ENCODE measurements at places on chromosomes 6 and 20.

GRCh38 chr6:83378621-83379388, 52.0 kb downstream of the ME1 start:
- no peak for DNase-seq

GRCh38 chr6:158763434-158764182, 55.6 kb downstream of the EZR start:
- no peak for DNase-seq

GRCh38 chr20:38658879-38659596, 57.4 kb downstream of the ARHGAP40 start:
- DNase-seq, result peak; percentile 80

DNA sequence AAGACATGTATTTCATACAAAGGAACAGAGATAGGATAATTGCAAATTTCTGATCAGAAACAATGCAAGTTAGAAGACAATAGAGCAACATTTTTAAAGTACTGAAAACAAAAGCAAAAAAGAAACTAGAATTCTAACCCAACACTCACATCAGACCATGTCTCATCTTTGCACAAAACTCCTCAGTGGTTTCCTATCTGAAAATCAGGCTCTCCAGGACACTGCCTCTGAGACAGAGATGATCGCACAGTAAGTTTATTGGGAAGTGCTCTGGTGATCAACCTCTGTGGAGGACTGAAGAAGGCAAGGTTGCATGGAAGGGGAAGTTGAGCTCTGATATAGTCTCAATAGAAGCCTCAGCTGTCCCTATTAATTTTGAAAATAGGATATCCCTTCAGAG, 2.3 kb upstream of the TTBK1 start:
- no peak for DNase-seq

- no peak for DNase-seq
Measured at GRCh38 chr6:163148451-163149278, 265.9 kb upstream of the QKI start.

DNA sequence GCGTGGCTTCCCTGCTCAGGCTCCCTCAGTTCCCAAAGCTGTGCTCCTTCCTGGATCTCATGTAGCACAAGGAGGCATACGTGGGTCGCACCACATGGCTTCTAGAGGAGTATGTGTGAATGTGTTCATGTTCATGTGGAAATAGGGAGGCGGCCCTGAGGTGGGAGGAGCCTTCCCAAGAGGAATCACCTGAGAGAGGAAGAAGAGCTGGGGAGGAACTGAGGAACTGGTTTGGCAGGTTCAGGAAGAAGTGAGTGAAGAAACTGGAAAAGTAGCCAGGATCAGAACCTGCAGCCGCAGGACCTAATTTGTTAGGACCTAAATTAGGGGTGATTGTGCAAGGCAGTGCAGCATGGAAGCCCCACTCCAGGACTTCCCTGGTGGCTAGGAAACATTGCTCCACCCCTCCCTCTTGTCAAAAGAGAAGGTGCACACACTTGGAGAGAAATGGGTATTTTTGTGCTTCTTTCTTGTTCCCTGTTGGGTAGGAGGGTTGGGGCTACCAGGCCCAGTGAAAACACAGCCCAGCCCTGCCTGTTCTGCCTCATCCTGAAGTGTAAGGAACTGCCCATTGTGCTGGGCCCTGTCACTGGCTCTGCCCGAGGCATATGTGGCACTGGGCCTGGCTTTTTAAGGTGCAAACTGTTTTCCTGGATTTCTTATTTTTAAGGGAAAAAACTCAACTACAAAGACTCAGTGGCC, 20.7 kb downstream of the SYNJ2 start:
- no peak for DNase-seq

GRCh38 chr20:9458138-9458796, 56.1 kb upstream of the LAMP5 start:
- no peak for DNase-seq

DNA sequence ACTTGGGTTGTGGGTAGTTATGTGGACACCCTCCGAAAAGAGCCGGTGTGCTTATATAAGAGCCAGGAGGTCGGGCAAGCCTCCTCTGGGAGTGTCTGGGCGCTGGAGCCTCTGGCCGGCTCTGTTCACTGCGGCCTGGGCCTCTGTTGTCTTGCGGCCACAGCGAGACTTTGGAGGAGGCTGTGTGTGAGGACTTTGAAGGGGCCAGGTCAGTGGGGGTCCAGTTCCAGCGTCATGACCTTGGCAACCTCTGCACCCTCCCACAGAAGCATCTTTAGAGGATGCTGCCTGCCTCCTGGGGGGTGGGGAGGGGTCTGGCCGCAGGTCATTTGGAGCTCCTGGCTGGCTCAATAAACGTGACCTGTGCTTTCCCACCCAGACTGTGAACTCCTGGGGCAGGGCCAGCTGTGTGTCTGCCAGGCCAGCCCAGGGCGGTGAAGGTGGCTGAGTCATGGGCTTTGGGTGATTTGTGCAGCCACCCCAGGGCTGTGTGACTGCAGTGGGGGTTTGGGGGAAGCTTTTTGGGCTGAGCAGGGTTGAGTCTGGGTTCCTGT, 1.2 kb downstream of the TCEA2 start:
- DNase-seq, result no peak

- DNase-seq, result no peak
Measured at GRCh38 chr6:141874930-141875602, 257.7 kb upstream of the GJE1 start.

DNA sequence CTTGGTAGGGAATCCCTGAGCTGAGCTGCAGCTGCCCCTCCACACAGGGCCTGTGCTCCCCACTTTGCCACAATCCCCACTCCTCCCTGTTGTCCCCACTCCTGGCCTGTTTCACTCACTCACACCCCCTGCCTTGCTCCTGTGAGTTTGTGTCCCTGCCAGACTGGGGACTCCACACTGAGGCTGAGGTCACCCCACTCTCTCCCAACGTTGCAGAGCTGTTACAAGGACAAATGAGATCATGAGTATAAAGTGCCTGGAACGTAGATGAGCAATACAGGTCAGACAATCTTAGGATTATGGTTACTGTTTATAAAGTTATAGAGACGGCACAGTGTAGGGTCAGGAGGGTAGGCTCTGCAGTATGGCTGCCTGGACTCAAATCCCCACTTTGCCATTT, 426.0 kb upstream of the SULF2 start:
- no peak for DNase-seq

DNA sequence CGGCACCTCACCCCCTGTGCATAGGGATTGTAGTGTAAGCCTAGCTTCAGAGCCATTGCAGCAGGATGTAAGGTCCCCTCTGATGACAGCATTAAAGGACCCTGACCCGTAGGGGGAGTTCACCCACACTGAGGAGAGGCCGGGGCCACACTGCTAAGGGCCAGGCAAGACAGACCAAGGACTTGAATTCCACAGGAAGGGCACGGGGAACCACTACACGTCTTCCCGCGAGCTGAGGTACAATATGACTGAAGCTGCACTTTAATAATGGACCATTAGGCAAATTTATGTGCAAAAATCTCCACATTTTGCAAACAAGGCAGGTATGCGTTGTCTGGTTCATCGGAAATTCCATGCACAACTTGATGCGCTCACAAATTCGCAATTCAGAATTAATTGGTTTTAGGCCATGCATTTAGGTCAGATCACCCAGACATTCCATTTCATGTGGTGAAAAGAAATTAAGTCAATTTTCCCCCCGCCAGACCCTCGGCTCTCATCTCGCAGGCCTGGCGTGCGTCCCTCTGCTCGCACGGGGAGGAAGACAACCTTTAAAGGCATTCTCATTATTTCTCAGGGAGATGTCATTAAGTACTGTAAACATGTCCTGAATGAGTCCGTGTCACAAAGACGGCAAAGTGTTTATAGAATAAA, 111.8 kb downstream of the FOXA2 start:
- no peak for DNase-seq

DNA sequence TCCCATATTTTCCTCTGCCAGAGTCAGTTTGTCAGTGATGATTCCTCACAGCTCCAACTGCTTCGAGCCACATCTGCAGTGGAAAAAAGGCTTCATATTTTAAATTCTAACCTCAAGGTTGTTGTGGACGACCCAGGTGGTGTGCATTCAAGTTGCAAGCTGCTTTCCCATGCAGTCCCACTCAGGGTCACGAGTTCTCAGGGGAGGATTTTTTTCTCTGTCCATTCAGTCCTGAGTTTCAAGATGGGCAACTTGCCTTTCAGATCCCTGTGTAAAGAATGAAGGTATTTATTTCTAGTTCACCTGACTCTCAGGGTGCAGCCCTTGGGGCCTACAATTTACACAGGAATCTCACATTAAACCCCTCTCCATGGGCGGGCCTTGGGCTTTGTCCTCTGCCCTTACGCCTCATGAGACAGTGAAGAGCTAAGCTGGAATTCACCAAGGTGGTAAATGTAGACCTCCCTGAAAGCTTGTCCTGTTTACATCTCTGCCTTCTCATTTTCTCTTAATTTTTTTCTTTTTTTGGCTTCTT, 65.9 kb downstream of the TPD52L1 start:
- no peak for DNase-seq

DNA sequence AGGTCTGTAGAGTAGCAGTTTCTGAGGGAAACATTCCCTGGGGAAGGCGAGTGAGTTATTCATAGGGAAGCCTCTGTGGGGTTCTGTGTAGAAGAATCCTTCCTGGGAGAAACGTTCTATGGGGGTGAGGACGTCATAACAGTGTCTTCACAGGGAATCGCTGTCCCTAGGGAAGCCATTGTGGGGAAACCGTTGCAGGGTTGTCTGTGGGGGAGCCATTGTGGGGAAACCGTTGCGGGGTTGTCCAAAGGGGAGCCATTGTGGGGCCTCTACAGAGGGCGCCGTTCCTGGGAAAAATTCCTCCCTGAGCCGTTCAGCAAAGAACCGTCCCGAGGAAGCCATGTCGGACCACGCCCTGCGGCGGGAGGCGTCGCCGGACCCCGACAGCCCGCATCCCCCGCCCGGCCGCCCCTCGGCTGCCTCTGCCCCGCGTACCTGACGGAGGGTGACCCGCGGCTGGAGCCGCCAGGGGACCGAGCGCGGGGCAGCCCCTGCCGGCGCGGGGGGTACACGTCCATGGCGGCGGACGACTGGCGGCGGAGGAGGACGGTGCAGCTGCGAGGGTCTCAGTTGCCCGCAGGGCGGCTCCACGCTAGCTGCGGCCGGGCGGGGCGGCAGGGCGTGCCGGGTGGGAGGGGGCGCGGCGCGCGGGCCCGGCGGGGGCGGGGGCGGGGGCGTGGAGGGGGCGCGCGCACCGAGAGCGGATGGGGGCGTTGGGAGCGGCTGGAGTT, at the start of gene DNAAF9:
Gene DNAAF9 (minus strand): TSS at position 630 of the 731 bp plus-strand sequence. CDS start 112 bp downstream, at position 518.
- peak; percentile 35 for DNase-seq

GRCh38 chr6:73722318-73723060, 26.5 kb downstream of the CD109 start:
- no peak for DNase-seq

DNA sequence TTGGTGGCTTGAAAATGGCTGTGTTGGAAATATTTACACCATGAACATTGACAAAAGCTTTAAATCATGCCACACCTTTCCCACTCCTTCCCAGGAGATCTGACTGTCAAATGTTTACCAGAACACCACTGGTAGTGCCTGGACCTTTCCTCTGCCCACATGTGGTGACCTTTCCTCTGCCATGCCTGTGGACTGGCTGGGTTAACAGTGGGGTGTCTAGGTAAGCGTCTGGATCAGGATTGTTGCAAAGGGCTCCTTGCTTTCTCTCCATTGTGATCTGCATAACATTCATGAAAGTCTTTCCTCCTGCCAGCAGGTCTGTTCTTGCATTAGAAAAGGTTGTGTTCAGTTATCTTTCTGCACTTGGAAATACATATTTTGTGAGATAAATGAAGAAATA, 572.7 kb downstream of the DHX35 start:
- DNase-seq, result no peak

GRCh38 chr20:60306551-60306950, 348.3 kb downstream of the CDH26 start:
- DNase-seq, result no peak

GRCh38 chr20:51531141-51531710, 11.3 kb downstream of the NFATC2 start:
- no peak for DNase-seq

- DNase-seq, result no peak
Measured at GRCh38 chr6:85344996-85345395, 104.9 kb upstream of the NT5E start.

DNA sequence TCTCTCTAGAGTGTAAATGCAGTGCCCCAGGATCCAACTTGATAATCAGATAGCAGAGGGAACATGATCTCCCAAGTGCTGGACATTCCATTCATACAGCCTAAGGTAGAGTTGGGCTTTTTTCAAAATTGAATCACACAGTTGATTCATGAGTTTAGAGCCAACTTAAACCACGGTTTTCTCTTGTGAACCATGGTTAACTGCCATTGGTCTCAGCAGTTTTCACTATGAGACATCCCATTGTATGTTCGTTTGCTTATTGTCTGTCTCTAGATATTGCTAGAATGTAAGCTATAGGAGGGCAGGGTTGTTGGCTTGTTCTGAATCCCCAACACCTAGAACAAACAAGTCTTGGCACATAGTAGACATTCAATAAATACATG, 37.2 kb upstream of the TAF8 start:
- no peak for DNase-seq

DNA sequence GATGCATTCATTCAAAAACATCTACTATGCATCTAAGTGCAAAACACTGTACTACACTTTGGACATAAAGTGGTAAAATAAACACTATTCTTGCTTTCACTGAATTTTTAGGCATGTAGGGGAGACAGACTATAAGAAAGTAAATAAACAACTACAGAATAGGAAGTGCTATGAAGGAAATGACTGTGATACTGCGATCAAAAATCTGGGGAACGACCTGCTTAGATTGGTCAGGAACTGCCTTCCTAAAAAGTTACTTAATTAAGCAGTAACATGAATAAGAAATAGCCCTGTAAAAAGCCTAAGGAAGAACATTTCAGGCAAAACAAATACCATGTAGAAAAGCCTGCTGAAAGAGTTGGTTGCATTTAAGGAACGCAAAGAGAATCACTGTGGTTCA, 50.6 kb downstream of the HACE1 start:
- no peak for DNase-seq

- no peak for DNase-seq
Measured at GRCh38 chr6:166201878-166202277, 34.2 kb upstream of the TBXT start.

DNA sequence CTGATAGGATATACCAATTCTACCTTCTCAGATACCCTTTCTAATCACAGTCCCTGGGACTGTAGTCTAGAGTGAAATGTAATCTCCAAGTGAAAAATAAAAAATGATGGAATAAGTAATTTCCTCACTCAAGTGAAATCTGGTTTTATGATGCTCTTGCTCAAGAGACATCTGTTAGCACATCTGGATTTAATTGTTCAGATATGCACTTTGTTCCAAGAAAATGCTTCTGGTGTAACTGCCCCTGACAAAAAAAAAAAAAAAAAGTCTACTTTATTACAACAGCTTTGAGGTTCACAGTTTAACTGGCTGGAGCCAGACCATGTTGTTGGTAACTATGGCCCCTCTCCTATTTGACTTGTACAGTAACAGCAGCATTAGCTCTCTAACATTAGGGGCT, 251.8 kb downstream of the BTBD9 start:
- no peak for DNase-seq

GRCh38 chr6:1630771-1631217, 21.1 kb downstream of the FOXC1 start:
- DNase-seq, result no peak

- no peak for DNase-seq
Measured at GRCh38 chr20:44696315-44696714, 18.9 kb upstream of the CCN5 start.
